ENCODE measurements at places on chromosomes 12 and 14.

GRCh38 chr12:68287106-68287505 lies 33.7 kb upstream of the IL22 start:
- no peak for DNase-seq

- DNase-seq = no peak
These were observed 143.1 kb downstream of the PCNX1 start for GRCh38 chr14:71050227-71050823.

GRCh38 chr14:67583711-67584644 lies 16.1 kb downstream of the PIGH start:
- peak; percentile 74 for DNase-seq

DNA sequence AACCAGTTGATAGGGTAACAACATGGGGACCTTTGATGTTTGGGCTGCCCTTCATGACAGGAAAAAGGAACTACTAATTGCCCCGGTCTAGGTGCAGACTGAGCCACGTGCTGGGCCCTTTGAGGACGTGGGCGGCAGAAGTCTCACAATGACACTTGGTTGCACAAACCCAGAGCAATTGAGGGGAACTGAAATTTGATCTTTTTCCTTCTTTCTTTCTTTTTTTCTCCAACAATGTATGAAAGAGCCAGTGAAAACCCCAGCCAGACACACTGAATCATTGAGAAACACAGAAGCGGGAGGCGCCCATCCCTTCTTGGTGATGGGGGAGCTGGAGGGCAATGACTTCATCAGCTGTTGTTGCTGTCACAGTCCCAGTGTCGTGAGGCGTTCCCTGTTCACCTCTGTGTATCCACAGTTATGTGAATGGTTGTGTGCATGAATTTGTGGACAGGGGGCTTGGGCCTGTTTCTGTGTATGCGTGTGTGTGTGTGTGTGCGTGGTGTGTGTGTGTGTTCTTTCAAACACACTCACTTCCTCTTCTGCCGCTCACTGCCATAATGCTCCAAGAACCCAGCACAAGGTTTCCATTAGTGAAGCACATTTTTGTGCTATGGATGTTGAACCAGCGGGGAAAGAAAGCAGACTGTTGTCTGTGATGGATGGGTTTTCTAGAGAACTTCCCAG lies 137.5 kb upstream of the CCND2 start:
- DNase-seq = no peak

DNA sequence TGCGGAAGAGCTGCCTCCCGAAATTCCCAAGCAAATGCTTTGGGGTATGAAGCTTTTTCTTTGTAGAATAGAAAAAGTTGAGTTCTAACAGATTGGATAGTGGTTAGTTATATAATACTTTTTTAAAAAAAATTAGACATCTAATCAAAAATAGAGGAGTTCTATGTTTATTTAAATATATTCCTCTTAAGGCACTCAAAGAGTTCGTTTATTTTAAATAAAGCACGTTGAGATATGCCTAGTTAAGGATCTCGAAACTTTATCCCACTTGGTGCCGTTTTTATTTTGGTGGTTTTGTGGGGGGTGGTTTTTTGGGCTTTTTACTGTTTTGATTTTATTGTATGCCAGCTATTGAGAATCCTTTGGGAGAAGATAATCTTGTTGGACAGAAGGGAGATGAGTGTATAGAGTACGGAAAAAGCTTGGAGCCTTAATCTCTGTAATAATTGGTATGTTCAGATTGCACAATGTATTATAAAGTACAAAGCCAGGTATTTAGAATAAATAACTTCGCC lies 10.7 kb upstream of the SNAPC1 start:
- no peak for DNase-seq

- no peak for DNase-seq
These were observed 711.9 kb downstream of the C12orf50 start for GRCh38 chr12:87317302-87317701.

DNA sequence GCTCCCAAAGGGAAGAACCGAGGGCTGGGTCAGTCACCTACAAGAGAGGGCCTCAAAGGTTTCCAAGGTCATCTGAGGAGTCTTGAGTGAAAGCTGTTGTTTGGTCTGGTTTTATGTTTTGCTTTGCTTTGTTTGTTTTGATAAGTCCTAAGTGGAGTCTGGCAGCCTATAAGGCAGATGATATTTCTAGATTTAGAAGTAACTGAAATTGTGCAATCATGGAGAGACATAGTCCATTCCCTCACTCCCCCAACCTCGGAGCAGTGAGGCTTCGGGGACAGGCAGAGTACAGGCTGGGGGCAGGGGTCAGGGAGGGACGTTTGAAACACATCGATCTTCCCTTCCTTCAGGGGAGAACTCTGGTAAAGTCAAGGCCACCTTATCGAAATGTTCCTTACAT lies 42.3 kb downstream of the TTC9 start:
- DNase-seq = no peak

- DNase-seq = no peak
These were observed 122.7 kb upstream of the MDM1 start for GRCh38 chr12:68454892-68455291.

DNA sequence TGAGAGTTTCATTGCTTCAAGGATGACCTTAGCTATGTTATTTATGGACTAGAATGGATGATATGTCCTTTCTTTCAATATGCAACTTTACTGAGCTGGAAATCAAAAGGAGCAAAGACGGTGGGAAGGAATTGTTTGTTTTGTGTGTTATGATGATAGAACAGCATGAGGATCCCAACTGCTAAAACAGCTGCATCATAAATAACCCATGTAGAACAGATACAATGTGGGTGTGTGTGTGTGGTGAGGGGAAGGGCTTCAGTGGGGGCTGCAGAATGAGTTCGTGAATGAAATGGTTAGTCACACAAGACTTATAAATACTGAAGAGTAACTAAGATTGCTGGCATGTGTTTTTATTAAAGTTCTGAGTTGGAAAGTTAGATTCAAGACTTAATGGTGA lies 80.1 kb downstream of the DACT1 start:
- no peak for DNase-seq

GRCh38 chr14:47822326-47822725 lies 146.9 kb upstream of the MDGA2 start:
- no peak for DNase-seq

DNA sequence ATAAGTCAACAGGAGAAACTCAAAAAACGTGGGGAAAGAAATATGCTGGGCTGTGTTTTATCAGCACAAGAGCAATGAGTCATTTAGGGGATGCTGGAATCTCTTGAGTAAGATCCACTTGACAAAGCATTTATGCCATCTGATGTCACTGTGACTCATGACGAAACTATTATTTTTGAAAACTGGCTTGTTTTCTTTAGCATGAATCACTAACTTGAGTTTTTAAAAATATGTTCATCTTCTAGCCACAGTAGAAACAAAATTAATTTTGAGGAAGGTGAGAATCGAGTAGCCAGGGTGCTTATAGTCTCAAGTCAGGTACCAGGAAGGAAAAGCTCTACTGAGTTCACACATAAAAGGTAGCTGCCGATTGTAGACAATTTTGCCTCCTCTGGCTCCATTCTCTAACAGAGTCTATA lies 456.2 kb upstream of the MGAT4C start:
- no peak for DNase-seq
